ENCODE measurements at places on chromosomes 2 and 18.
A peak's percentile ranks its signal among the peaks of the same experiment; 100 is the strongest.

DNA sequence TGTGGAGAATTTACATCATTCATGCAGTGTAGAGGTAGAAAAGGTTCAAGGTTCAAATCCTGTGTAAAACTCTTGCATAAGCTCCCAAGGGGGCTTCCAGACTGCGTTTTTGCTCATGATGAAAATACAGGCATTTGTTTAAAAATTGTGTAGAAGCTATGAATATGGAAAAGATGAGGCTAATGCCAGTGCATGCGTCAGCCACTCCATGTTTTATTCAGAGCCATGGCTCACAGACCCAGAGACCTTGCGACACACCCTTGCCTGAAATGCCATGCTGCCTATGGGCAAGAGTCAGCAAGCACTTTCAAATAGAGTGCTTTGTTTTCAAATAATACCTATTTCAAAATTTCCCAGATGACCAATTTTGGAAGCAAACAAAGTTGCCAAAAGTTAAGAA is 262.3 kb downstream of the TRIB2 start:
- DNase-seq, result no peak

- DNase-seq, result no peak
Measured at GRCh38 chr2:122412360-122412759, 656.9 kb downstream of the TSN start.

DNA sequence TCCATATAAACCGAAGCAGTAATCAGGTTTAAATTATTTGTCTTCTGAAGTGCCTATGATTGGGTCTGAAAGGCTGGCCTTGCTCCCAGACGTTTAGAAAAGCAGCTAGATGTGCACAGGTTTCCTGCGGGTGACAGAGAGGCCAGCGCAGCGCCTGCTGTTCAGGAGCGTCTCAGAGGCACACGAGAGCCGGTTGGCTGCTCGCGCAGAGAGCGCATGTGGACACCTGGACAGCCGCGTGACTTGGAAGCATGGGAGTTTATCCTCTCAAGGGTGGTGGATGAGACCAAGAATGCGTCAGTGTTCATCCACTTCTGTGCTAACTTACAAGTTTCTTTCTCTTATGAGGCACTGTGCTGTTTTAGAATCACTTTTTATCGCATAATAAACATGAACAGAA is 303.7 kb downstream of the PTGR3 start:
- DNase-seq, result no peak

DNA sequence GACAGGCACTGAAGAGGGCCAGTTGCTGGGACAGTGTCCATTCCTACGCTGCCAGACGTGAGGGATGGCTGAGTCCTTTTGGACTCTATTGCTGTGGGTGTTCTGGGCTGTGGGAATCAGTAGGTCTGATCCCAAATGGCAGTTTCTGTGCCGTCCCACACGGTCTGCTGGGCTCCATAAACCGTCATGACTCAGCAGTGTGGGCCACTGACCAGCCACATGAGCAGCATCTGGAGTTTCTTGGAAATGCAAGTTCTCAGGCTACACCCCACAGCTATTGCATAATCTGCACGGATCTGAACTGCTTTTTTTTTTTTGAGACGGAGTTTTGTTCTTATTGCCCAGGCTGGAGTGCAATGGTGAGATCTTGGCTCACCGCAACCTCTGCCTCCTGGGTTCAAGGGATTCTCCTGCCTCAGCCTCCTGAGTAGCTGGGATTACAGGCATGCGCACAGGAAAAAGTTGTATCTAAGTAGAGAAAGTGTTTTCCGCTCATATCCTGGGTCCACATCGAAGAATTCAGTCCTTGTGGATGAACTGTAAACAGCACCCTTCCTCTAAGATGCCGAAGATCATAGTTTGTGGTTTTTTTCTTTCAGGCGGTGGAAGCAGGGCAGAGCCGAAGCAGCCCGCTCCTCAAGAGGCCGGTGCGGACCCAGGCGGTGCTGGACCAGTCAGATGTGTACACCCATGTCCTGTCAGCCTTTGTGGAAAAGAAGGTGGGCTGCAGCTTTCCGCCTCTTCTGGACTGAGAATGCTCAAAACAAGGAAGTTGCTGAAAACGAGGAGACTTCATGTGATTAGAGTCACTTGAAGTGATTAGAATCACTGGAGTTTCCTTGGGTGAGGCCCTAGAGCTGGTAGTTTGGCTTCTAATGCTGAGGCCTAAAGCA is 25.5 kb downstream of the RMC1 start:
- peak; percentile 89 for DNase-seq

All from RCC 7860 (cell line).